Activated CD4-positive, alpha-beta T cell treated with anti-CD3 and anti-CD28 coated beads for 4 hours (primary cell): ENCODE measurements at places on chromosomes 12 and 14.

- DNase-seq: no peak
Observed at GRCh38 chr12:9910716-9911421, 21.3 kb downstream of the CLEC2A start.

DNA sequence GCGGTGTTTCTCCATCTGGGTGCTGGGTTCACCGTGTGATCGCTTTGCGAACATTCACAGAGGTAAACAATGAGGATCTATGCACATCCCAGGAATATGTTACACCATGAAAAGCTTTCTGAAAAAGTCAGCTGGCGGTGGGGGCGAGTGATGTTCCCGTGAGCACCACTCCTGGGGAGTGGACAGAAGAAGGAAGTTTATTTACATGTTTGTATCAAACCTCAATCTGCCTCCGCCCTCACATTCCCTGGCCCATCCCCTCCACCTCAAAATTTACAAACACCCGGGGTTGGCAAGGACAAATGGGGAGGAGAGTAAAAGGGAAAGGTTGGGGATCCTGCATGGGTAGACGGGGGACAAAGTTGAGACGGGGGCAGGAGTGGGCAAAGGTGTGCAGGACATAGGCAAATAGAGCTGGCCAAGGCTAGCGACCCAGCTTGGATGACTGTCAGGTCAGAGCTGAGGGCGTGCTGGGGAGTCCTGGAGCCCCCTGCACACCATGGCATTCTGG, 6.9 kb downstream of the TNFRSF1A start:
- no peak for DNase-seq

GRCh38 chr12:104529130-104529874, 72.6 kb downstream of the CHST11 start:
- DNase-seq: no peak

GRCh38 chr12:111431772-111432171, 26.0 kb downstream of the SH2B3 start:
- no peak for DNase-seq

DNA sequence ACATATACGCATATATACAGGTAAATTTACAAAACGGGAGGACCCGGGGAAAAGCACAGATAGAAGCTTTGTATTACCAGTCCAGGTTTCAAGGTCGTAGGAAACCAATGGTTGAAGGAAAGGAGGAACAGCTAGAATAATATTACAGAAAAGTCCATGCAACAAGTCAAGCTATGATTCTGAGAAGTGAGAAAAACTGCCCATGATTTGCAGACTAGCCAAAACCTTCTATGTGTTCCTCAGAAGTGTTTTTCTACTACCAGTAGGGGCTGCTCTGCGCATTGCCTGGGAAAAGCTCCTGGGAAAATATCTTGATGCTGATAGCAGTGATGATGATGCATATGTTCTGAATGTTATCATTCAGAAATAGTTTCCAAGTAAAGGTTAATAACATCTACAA, 2.2 kb downstream of the PDZRN4 start:
- no peak for DNase-seq

DNA sequence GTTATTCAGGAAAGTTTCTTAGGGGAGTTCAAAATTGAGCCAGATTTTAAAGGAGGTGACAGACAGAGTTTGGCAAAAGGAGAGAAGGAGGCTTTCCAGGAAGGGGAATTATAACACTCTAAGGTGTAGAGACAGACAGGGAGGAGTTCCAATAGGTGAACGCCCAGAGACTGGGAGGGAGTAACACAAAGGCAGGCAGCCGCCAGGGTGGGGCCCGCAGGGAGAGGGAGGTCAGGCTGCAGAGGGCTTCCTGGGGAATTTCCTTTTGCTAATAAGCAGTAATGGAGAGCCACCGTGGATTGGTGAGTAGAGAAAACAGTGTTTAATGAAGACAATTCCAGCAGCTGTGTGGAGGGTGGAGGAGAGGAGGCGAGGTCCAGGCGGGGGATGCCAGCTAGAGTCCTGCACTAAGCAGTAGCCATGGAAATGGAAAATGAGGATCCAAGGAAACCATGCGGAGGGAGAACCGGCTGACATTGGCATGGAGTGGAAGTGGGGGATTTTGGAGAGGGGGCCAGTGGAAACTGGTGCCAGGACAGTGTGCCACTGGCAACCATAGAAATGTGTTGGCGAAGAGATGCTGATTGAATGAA, 22.2 kb downstream of the GRIN2B start:
- DNase-seq: no peak

DNA sequence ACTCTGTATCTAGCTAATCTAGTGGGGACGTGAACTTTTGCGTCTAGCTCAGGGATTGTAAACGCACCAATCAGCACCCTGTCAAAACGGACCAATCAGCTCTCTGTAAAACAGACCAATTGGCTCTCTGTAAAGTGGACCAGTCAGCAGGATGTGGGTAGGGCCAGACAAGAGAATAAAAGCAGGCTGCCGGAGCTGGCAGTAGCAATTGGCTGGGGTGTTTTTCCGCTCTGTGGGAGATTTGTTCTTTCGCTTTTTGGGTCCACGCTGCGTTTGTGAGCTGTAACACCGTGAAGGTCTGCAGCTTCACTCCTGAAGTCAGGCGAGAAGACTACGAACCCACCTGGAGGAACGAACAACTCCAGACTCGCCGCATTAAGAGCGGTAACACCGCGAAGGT, 76.5 kb downstream of the SPRING1 start:
- no peak for DNase-seq

- no peak for DNase-seq
Observed at GRCh38 chr12:22406627-22407026, 72.1 kb upstream of the ST8SIA1 start.

DNA sequence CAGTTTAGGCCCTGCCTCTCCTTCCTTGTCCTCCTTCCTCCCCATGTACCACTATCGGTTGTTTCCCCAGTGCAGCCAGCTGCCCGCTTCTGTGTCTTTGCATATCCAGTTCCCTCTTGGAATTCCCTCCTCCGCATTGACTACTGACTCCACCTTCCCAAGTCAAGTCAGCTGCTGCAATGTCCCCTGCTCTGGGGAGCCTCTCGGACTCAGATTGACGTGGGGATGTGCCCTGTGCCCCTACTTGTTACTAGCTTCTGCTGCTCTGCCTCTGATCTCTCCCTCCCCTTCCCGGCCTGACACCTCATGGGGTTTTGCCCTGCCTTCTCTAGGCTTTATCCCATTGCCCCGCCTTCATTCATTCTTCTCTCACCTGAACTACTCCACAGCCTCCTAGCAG, 2.1 kb upstream of the CD9 start:
- DNase-seq: no peak

GRCh38 chr12:116018282-116018681, 259.2 kb downstream of the MED13L start:
- no peak for DNase-seq
